Stimulated activated CD8-positive, alpha-beta memory T cell treated with anti-CD3 and anti-CD28 coated beads, Interleukin-12 subunit alpha, Interleukin-12 subunit beta, amount 100 ng/mL, for 1 hour (primary cell): ENCODE measurements at places on chromosomes 12 and 14.
A peak's percentile ranks its signal among the peaks of the same experiment; 100 is the strongest.

GRCh38 chr14:22822571-22823098, 7.1 kb upstream of the MRPL52 start:
- peak; percentile 48 for DNase-seq

DNA sequence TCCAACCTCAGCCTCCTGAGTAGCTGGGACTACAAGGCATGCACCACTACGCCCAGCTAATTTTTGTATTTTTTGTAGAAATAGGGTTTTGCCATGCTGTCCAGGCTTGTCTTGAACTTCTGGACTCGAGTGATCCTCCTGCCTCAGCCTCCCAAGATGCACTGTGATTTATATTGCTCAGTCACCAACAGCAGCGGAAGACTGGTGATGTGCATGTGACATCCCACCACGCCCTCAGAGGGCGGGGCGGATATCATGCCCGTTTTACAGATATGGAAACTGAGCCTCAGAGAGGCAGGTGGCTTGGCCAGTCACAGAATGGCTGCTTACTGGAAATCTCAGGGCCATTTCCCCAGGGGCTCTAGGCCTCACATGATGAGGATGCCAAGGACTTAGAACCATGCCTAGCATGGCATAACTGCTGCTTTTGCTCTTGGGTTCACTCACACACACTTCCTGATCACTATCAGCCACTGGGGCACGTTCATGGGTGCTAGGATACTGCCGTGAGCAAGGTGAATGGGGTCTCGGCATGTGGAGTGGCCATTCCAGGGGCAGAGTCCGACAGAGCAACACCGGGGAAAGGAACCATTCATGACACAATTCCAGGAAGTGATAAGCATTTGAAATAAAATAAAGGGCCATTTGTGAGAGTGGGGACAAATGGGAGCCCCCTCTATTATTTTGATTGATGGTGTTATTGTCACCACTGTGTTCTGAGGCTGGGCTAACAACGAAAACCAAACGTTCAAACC, 31.9 kb downstream of the RBM19 start:
- DNase-seq, result no peak

DNA sequence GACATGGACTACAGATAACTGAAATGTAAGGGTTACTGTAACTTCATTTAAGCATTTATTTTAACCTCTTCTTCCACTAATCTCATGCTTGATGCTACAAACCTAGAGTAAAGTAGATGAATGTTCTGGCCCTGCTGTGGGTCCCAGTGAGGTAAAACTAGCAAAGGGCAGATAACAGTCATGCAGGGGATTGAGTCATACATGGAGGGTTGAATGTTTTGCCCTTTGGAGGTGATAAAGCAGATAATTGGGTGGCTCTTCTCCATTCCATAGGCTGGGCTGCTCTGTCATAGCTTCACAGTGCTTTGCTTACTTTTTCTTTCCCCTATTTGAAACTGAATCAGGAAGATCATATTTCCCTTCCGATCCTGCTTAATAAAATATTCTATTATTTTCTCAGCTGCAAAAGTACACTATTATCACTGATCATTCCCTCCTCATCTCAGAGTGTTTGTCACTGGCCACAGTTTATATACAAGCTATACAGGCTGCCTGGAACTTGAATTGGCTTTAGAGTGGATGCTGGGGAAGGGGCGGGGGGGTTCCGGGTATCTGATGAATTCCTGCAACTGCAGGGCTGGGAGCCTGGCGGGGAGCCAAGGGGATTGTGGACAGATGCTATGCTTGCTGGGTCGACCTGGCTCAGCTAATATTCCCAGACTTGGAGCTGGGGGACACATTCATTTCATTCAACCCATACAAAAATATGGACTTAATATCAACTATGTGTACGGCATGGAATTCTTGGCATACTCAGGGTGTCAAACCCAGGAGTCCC, 235.1 kb downstream of the NRXN3 start:
- no peak for DNase-seq

- no peak for DNase-seq
These were observed 759.6 kb upstream of the TMEM132C start for GRCh38 chr12:127507341-127507740.

DNA sequence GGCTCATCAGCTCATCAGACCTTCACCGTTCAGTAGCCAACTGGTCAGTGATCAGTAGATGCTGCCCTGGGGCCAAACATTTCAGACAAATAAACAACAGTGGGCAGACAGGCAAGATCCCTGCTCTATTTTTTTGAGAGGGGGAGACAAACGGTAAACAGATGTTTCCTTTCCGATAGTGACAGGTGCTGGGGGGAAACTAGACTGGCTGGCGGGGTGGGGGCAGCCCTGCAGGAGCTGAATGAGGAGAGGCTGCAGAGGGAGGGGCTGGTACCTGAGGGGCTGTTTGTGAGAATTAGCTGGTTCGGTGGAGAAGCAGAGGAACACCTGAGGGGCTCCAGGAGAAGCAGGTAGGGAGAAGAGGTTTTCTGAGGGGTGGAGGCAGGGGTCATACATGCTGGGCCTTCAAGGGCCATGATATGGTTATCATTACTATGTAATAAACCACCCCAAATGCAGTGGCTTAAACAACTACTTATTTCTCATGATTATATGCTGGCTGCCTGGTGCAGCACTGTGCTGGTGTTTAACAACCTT, 8.2 kb upstream of the GOLGA3 start:
- DNase-seq, result no peak

- DNase-seq, result no peak
These were observed 85.2 kb downstream of the CAND1 start for GRCh38 chr12:67354322-67354721.

DNA sequence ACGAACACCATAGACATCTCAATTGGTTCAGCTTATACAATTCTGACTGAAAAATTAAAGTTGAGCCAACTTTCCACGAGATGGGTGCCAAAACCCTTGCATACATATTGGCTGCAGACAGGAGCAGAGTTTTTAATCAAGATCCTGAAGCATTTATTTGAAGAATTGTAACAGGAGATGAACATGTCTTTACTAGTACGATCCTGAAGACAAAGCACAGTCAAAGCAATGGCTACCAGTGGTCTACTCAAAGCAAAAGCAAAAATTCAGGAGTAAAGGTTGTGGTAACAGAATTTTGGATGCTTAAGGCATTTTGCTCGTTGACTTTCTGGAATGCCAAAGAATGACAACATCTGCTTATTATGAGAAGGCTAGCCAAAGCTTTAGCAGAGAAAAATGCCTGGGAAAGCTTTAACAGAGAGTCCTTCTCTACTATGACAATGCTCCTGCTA, 20.7 kb downstream of the ZDHHC17 start:
- DNase-seq, result no peak

DNA sequence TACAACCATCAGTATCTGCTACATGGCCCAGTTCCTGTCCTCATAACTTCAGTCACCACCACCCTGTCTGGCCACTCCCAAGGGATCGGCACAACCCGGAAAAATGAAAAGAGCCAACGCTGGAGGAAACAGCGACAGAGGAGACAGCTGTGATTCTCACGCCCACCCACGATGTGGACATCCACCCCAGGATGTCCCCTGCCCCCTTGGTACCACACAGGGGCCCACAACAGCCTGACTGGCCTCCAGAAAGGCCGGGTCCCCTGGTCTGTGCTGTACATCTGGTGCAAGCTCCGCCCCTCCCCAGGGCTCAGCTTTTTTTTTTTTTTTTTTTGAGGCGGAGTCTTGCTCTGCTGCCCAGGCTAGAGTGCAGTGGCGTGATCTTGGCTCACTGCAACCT, 12.5 kb downstream of the RPS6KL1 start:
- no peak for DNase-seq

GRCh38 chr12:45654002-45654665, 75.4 kb upstream of the ARID2 start:
- DNase-seq, result no peak

- peak; percentile 1 for DNase-seq
These were observed 193.7 kb upstream of the LRIG3 start for GRCh38 chr12:59113831-59114615.

- DNase-seq, result no peak
These were observed 254.9 kb upstream of the TMEM132C start for GRCh38 chr12:128012110-128012509.

GRCh38 chr12:77847680-77848431, 17.2 kb downstream of the NAV3 start:
- no peak for DNase-seq

- no peak for DNase-seq
These were observed 19.3 kb upstream of the TMEM120B start for GRCh38 chr12:121693155-121693687.

- peak; percentile 10 for DNase-seq
These were observed 1.5 kb downstream of the DDHD1 start for GRCh38 chr14:53151523-53152183.

DNA sequence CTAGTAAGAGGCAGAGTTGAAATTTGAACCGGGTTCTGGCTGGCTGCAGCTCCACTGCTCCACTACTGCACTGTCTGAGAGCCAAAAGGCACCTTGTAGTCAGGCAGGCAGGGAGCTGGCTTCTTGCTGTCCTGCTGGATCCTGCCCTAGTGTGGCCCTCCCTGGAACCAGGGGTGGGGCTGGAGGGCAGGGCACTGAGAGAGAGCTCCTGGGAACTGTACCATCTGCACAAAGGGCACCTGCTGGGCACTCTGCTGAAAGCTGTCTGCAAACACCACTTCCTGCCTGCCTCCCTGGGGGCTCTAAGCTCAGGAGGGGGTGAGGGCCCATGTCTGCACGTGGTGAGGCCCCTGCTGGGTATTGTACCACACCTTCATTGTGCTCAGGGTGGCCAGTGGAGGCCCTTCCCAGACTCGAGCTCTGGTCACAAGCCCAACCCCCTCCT, 19.0 kb upstream of the TCL1B start:
- no peak for DNase-seq

DNA sequence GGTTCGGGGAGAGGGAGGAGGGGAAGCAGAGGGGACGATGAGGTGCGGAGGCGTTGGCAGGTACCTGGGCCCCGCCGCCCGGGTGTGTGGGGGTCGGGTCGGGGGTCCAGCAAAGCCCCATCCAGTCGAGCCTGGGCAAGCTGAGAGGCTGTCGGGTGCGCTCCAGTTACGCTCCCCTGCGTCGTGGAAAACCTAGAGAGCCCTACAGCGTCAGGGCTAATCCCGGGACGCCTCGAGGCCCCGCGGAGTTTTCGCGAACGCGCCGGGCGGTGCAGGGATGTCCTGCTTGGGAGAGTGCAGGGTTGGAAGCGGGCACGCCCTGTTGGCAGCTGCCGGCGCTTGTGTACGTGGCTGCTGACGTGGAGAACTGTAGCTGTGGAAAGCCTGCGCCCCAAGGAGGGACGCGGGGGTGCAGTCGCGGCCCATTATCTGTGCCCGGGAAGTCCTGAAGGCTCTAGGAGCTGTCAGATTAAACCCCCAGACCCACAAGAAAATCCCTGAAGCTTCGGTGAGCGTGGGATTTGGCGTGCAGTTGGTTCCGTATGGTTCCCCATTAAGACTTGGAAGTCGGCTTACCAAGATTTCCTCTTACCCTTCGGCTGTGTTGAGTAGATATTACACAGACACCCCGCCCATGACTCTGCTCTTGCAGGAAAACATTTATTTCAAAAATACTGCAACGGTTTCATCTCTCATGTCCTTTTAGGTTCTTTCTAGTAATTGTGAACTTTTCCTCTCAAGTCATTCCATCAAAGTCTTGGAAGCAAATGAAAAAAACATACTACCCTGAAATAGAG, 11.3 kb upstream of the SLC38A2 start:
- DNase-seq, result peak; percentile 56

GRCh38 chr12:54987611-54988231, 3.2 kb upstream of the TESPA1 start:
- DNase-seq, result no peak

GRCh38 chr12:132285991-132286681, 43.3 kb downstream of the GALNT9 start:
- no peak for DNase-seq

GRCh38 chr12:111084158-111084557, 163.8 kb upstream of the MYL2 start:
- DNase-seq, result no peak

- peak; percentile 46 for DNase-seq
These were observed 55.8 kb upstream of the VRK1 start for GRCh38 chr14:96741151-96741977.

DNA sequence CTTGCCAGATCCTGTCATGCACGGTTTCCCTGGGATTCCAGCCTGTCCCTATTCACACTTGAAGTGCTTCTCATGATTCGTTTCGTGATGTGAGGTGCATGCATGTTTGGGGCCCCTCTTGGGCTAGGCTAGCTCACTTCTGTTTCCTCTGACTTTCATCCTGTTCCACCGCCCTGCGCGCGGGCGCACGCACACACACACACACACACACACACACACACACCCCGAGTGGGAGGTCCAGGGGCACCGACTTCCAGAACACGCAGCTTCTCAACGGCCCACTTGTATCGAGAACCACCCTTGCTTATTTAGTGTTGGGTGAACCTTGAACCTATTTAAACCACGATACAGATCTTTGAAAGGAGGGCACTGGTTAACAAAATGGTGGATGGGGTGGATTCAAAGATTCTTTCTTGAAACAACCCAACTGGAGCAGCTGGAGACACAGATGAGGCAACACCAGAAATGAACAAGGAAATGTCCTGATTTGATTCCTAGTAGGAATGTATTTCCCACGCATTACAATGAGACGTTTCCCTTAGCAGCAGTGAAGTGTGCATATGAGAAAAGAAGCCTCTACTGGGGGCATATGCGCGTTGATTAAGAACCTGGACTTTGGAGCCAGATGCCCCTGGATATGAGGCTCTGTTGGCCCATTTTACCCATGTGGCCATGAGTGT, 16.3 kb downstream of the ELK3 start:
- DNase-seq, result no peak

DNA sequence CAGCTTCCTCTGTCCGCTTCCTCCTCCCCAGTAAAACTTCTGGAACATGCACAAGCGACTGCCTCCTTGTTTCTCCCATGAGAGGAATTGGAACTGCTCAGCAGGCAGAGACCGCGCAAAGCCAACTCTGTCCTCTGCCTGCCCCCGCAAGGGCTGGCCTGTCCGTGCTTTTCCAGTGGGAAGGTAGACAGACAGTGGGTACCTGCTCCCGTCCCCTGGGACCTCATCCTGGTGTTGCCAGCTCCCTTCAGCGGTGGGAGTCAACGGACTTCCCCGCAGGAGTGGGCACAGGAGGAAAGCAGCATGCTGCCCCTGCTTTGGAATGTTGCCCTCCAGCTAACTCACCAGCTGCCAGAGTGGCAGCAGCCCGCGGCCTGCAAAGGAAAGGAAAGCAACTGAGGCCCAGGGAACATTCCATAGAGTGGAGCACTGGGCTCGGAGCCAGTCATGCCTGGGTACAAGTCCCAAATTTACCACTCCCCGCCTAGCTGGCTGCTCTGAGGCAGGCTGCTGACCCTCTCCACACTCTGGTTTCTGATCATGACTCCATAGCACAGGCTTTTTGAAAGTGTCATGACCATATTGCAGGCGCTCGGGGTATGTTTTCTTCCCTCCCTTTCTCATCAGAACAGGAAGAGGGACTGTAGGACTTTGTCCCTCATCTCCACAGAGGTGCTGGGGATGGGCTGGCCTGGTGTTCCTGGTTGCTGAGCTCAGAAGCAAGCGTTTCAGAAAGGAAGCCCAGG, 89.2 kb upstream of the CLMN start:
- DNase-seq, result no peak

GRCh38 chr12:32989705-32990104, 93.1 kb upstream of the PKP2 start:
- no peak for DNase-seq

GRCh38 chr14:93714605-93715004, 73.7 kb downstream of the PRIMA1 start:
- no peak for DNase-seq

- DNase-seq, result no peak
These were observed 463.8 kb downstream of the PRKD1 start for GRCh38 chr14:29463727-29464395.

- no peak for DNase-seq
These were observed 326.8 kb downstream of the PDZRN4 start for GRCh38 chr12:41514907-41515306.

- DNase-seq, result peak; percentile 60
These were observed at the start of gene TRMT61A for GRCh38 chr14:103528587-103529382. Gene TRMT61A, plus strand, starts transcription at chr14:103529196. Its CDS starts 783 bp downstream, at chr14:103529979.
